ENCODE measurements at places on chromosomes 12 and 14. TPM values are rescaled to one million over a fixed set of nuclear protein-coding genes. Genes with fewer than 3 reads are reported as not detected.

CLEC1B gene
- total RNA-seq = not detected

POTEG gene
- not detected for total RNA-seq

ADAMTS20 gene
- not detected for total RNA-seq

GRCh38 chr14:50523271-50524041 lies 8.9 kb downstream of the MAP4K5 start:
- H3K27me3 ChIP-seq = no peaks in the 10 kb centered on the region
- H3K4me1 ChIP-seq = peaks cover 6% of the 10 kb centered on the region
- no peak overlapping the region for H3K27ac ChIP-seq
- DNase-seq = no peak

- DNase-seq = no peak
- H3K27ac ChIP-seq = no peak overlapping the region
- H3K36me3 ChIP-seq = no peaks in the 10 kb centered on the region
- no peaks in the 10 kb centered on the region for H3K27me3 ChIP-seq
Observed at GRCh38 chr12:107528731-107529365, 156.8 kb upstream of the PWP1 start.

- H3K4me1 ChIP-seq = peaks cover 15% of the 10 kb centered on the region
- peaks cover 9% of the 10 kb centered on the region for H3K36me3 ChIP-seq
- H3K4me3 ChIP-seq = peak within 1 kb of the TSS; percentile 86
- no peaks in the 10 kb centered on the region for H3K27me3 ChIP-seq
Observed at GRCh38 chr12:120710031-120710804, at the start of gene UNC119B. Gene UNC119B (plus strand): TSS chr12:120710458. CDS start chr12:120710475, 17 bp downstream.

DNA sequence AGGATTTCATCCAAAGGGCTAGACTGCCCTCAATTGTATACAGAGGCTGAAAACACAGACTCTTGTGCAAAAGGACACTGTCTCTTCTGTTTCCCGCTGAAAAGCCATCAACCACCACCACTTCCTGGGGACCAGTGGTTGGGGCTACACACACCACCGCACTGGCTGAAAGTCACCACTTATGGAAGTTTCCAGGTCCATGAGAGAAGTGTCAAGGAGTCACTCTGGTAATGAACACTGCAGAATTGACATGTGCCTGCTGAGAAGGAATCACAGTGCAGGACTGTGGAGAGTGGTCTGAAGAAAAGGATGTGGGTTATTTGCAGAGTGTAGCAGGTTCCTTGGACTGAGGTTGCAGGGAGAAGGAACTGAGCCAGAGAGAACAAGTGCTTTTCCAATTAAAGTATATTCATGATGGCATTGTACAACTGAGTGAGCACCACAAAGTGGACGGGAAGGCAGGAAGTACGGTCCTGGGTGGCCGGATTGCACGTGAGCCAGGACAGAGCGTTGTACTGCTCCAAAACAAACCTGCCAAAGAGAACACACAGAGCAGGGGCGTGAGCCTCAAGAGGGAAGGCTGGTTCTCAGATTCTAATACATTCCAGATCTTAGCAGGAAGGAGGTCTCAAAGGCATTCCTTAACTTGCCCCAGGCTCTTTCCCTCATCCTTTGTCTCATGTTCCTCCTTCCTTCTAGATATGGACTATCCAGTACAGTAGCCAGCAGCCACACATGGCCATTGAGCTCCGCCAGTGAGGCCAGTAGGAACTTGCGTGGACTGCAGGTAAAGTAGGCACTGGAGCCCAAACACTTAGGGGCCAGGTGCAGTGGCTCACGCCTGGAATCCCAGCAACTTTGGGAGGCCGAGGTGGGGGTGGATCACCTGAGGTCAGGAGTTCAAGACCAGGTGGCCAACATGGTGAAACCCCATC lies 316.4 kb downstream of the MED13L start:
- DNase-seq = no peak
- H3K27me3 ChIP-seq = no peaks in the 10 kb centered on the region
- no peak overlapping the region for H3K27ac ChIP-seq
- H3K4me3 ChIP-seq = no peak overlapping the region
- H3K4me1 ChIP-seq = 0 out of 2 replicates have a peak, but pooled peaks cover 3% of the 10 kb centered on the region

DNA sequence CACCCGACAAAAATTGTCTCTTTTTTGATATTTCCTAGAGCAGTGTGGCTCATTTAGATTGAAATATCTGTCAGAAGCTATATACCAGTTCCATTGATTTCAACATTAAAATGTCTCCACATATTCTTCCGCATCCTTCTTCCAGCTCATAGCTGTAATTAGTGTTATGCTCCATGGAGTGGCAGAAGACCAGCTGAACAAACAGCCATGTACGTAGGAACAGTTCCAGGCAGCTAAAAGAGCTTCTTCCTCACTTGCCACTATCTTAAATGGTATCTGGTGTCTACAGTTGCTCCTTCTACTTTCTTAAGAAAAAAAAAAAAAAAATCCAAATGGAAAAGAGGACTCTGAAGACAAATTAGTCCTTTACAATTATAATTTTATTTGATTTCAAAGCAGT lies 848.0 kb downstream of the DIO2 start:
- no peak for DNase-seq
- H3K4me1 ChIP-seq = no peaks in the 10 kb centered on the region
- H3K36me3 ChIP-seq = no peaks in the 10 kb centered on the region
- no peak overlapping the region for H3K4me3 ChIP-seq
- no peak overlapping the region for H3K27ac ChIP-seq

DNA sequence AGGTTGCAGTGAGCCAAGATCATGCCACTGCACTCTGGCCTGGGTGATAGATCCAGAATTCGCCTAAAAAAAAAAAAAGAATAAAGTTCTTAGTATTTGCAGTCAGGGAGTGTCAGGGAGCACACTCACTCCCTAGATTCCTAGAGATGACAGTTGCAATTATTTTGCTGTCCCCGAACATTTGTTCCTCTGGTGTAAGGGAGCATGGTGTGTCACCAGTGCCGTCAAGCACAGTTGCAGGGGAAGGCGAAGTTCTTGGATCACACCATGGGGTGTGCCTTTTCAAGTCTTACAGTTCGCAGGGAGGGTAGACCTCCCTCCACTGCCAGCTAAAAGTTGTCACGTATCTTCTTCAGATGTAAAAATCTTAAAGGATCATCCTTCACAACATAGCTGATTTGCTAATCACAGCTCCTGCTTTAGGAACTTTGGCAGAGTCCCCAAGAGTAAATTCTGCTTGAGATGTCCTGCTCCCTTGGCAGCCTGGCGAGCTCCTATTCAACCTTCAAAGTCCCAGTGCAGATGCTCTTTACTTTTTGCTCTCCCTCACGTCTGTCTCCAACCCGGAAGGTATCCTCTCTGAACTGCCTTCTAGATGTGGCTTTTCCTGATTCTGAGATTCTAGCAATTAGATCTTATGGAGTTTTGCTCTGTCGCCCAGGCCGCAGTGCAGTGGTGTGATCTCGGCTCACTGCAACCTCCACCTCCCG lies 11.3 kb downstream of the ACACB start:
- DNase-seq = no peak
- no peaks in the 10 kb centered on the region for H3K36me3 ChIP-seq
- peaks cover 4% of the 10 kb centered on the region for H3K4me1 ChIP-seq
- no peak overlapping the region for H3K4me3 ChIP-seq

DNA sequence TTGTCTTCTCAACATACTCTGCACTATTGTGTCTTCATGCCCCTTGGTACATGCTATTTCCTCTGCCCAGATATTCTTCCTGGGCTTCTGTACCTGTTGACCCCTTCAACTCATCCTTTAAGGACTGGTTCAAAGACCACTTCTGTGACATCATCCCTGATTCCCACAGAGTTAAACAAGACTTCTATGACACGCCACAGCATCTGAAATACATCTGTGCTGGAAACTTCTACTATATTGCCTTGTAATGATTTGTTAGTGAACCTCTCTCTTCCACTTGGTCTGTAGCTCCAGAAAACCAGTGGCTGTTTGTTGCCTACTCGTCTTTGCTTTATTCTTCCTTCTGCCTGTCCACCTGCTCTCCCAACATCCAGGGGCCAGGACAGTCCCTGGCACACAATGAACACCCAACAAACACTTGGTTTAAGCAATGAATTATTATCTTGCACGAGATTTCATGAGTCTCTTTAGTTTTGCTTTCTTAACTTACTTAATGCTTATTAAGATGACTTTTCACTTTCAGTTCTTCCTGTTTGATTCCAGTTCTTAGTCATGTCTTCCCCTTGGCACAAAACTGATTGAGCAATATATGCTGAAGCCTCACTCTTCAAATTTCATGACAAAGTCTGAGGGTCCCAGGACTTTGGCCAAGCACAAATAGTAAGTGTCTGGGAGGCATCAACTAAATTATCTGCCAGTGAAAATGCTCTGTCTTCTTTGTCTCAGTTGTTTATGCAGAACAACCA lies 485.9 kb downstream of the APAF1 start:
- DNase-seq = no peak
- no peaks in the 10 kb centered on the region for H3K36me3 ChIP-seq
- H3K27ac ChIP-seq = no peak overlapping the region
- H3K27me3 ChIP-seq = no peaks in the 10 kb centered on the region
- no peaks in the 10 kb centered on the region for H3K4me1 ChIP-seq
- no peak overlapping the region for H3K4me3 ChIP-seq

Measured in Panc1 (cell line).